ENCODE measurements at places on chromosomes 6 and 20.

- DNase-seq, result no peak
Measured at GRCh38 chr20:62578294-62578897, 63.9 kb upstream of the SLCO4A1 start.

DNA sequence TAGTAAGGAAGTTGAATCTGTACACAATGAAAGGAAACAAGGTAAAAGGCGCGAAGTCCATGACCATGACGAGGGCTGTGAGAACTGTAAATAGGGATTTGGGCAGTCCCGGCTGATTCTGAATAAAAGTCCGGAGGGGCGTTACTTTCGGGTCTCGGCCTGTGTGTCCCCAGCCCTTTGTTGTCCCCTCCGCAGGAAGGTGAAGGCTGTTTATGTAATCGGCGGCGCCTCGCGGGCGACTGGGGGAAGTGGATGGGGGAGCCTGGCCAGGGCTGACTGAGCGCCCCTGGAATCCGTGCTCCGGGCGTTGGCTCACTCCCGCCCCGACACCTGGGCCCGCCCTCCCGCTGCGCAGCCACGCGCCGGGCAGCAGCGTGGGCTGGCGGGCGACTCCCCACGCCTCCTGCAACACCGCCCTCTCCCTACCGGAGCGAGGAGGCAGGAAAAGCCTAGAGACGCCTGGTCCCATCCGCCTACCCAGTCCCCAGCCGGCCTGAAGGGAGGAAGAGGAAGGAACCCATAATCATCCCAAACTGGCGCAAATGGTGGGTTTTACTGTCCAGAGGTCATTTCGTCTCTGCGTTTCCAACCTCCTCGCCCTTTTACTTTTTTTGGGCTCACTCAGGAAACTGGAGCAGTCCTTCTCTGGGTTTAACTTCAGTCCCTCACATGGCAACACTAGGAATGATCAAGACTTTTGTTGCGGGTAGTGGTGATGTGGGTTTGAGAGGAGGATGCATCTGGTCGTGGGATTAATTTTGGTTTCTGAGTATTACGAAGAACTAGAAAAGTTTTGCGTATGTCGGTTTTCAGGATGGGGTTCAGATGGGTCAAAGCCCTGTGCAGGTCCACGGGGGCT, 12.1 kb downstream of the TRIM31 start:
- no peak for DNase-seq

GRCh38 chr20:46599227-46599987, 49.0 kb upstream of the OCSTAMP start:
- no peak for DNase-seq

- peak; percentile 56 for DNase-seq
Measured at GRCh38 chr6:2848851-2849250, 7.2 kb upstream of the SERPINB1 start.

DNA sequence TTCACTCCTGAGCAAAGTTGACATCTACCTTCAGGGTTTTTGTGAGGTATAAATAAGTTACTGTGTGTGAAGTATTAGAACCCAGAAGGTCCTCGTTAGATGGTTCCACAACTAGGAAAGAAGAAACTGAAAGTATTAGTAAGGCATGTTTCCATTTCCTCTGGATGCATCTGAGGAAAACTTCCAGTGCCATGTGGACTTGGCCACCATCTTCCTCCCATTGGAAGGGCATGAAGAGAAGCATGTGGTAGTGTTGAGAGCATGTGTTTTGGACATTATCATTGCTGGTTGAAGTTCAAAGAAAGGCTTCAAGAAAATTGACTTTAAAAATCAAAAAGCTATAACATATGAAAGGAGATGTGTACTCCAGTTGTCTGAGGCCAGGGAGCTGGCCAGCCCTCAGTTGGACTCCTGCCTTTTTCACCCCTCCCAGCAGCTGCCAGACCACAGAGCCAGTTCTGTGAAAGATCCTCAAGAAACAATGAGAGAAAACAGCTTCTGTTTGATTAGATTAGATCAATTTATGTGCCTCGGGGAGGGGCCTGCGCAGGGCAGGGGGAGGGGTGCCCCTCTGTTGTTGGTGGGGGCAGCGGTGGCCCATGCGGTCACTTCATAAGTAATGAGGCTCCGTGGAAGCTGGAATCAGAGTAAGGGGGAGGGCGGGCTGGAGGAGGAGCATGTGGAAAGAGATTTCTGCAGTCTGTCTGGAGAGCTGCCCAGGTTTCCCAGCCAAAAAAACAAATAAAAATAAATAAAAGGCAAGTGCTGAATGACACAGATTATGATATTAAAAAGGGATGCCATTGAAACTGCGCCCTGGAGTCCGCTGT, 154.0 kb downstream of the JARID2 start:
- DNase-seq, result no peak

DNA sequence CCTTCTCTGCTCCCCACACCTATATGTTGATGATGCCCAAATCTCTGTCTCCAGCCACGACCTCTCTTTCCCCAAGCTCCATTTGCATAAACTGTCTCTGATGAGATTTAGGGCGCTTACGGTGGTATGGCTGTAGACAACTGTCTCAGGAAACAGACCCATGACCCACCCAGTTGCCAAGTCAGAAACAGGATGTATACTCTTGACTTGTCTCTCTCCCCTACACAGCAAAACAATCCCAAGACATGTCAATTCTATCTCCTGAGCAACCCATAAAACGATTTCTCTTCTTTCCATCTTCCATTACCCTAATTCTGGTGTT, 13.9 kb downstream of the GNL1 start:
- DNase-seq, result no peak

DNA sequence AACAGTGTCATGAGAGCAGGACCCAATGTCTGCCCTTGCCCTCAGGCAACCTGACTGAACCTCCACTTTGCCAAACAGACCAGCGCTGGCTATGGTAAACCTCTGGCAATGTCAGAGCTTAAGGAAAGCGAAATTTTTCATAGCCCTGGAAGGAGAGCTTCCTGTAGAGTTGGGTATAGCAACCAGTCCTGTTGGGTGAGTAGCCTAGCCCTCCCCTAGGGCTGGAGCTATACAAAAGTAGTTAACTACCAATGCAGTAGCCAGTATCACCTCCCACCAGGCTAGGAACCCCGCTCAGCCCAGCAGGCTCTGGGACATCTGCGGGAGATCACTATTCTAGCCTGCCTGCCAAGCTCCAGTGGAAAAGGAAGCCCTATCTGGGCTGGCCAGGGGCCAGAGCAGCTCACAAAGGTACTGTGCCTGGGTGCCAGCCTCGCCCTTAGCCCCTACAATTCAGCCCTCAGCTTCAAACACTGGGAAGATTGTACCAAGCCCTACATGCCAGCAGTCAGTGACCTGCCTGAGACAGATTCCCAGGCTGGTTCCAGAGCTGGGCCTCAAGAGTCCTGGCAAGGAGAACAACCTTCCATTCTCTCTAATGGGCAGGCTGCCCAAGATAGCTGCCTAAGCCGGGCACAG, 7.9 kb downstream of the WFDC3 start:
- no peak for DNase-seq
